ENCODE measurements at places on chromosomes 1 and 21.

GRCh38 chr1:109794319-109795132 is 30.8 kb upstream of the EPS8L3 start:
- no peak for DNase-seq

- DNase-seq = no peak
These were observed 568.4 kb downstream of the PLA2G4A start for GRCh38 chr1:187396929-187397796.

- no peak for DNase-seq
These were observed 9.6 kb downstream of the CCDC185 start for GRCh38 chr1:223402790-223403142.

GRCh38 chr1:29290414-29290985 is 54.2 kb downstream of the PTPRU start:
- no peak for DNase-seq

GRCh38 chr1:90591970-90592356 is 125.1 kb downstream of the BARHL2 start:
- no peak for DNase-seq

GRCh38 chr1:230459465-230459864 is 33.3 kb upstream of the PGBD5 start:
- no peak for DNase-seq

- no peak for DNase-seq
These were observed 618 bp downstream of the CLCC1 start for GRCh38 chr1:108962681-108963051.

DNA sequence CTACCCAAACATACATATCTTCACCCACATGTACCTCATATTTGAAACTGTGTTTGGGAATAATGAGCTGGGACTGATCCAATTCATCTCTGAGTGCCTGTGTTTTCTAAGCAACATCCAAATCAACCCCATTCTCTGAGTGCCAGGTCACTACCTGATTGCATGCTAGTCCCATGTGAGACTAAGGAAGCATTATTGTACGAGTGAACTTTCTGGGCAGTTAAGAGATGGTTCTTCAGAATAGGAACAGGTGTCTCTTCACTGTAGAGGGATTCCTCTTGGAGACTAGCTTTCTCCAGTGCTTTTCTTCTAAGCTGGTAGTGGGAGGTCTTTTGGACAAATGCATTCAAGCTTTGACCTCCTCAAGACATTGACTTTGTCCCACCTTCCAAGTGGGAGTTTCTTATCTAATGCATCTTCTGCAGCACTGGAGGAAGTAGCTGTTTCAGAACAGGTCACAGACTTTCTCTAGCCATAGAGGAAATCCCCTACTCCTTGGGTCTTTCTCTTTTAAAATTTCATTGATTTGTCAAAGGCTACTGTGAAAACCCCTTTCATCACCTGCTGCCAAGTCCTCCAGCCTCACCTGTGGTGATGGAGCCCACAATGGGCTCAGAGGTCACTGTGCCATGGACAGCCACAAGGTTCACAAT is 172.0 kb upstream of the KIAA0040 start:
- no peak for DNase-seq

DNA sequence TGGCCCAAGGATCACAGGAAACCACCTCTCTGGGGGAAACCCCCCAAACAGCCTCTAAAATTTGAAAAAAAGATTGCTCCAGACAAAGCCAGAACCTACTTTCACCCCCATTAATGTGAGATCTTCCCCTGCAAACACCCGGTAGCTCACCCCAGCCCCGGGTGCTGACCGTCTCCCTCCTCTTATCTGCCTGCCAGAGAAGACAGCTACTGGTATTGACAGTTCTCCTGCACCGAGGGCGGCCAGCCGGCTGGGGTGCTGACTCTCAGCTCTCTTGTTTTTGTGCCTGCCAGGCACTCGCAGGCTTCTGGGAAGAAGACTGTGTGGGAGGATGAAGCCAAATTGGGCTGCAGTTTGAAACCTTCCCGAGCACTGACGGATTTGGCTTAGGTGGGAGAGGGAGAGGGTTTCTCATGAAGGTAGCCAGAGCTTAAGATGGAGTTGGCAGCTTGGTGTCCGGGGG is 48.2 kb downstream of the RASSF5 start:
- DNase-seq = no peak

- no peak for DNase-seq
These were observed 24.3 kb upstream of the CITED4 start for GRCh38 chr1:40886318-40887011.

DNA sequence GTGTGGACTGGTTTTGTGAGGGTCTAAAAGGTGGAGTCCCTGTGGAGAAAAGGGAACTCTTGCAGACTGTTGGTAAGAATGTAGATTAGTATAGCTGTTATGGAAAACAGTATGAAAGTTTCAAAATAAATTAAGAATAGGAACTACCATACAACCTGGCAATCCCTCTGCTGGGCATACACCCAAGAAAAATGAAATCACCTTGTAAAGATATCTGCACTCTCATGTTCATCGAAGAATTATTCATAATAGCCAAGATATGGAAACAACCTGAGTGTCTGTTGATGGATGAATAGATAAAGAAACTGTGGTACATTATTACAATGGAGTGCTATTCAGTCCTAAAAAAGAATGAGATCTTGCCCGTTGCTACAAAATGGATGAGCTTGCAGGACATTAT is 109.6 kb downstream of the TBX19 start:
- no peak for DNase-seq

DNA sequence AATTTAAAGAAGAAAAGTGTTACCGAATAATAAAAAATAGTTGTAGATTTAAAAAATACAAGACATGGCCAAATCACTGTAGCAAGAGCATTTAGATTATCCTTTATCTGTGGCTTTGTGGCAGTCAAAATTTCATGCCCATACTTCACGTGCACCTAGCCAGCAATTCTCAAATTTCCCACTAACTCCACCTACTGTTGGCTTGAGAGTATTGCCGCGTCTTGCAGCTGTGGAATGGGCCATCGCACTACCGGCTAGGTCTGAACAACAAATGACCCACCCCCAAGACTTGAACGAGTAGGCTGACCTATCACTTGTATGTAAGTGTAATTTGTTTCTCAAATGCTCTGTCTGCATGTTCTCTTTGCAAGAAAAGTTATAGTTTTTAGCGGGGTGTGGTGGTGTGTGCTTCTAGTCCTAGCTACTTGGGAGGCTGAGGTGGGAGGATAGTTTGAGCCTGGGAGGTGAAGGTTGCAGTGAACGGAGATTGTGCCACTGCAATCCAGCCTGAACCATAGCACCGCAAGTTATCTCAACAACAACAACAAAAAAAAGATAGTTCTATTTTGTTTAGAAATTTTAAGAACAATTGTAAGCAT is 4.1 kb downstream of the KRTAP13-4 start:
- no peak for DNase-seq

DNA sequence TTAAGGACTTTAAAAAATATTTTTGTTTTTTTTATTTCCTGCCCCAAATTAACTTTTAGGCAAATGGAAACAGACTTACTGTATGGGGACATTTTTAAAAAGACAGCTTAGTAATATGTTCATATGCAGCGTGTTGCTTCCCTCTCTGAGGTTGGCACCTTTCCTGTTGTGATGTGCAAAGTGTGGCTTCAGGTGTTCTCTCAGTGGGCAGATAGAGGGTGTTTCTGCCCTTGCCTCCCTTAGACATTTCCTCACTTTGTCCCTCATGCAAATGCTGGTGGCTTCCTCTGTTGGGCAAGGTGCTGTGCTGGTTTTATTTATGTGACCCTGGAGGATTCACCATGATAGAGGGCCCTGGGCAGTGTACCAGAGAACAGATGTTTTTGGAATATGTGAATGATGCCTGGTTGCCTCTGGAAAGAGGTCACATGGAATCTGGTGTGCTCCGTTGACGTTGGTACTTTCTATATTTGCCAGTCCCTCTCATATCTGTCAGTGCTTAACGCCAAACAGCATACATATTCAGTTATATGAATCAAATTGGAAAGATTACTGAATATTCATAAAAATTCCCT is 123.5 kb downstream of the PATJ start:
- no peak for DNase-seq

- no peak for DNase-seq
These were observed 30.7 kb downstream of the SHISAL2A start for GRCh38 chr1:52663716-52664115.

- DNase-seq = no peak
These were observed 654.9 kb upstream of the USP24 start for GRCh38 chr1:55870106-55870505.

DNA sequence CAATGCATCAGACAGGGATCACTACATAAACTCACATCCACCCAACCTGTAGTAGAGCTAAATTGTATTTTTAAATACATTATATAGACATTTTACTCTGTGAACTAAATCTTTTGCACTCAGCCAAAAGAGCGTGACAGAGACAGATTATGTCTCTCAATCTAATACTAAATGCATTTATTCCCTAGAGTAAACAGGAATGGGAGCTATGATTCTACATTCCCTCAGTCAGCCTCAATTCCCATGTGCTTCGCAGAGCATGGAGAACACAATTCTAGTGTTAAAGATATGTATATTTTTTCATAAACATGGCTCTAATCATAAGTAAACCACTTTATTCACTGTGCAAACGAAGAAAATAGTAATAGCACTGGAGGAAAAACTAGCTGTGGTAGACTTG is 16.5 kb downstream of the PIGK start:
- no peak for DNase-seq

DNA sequence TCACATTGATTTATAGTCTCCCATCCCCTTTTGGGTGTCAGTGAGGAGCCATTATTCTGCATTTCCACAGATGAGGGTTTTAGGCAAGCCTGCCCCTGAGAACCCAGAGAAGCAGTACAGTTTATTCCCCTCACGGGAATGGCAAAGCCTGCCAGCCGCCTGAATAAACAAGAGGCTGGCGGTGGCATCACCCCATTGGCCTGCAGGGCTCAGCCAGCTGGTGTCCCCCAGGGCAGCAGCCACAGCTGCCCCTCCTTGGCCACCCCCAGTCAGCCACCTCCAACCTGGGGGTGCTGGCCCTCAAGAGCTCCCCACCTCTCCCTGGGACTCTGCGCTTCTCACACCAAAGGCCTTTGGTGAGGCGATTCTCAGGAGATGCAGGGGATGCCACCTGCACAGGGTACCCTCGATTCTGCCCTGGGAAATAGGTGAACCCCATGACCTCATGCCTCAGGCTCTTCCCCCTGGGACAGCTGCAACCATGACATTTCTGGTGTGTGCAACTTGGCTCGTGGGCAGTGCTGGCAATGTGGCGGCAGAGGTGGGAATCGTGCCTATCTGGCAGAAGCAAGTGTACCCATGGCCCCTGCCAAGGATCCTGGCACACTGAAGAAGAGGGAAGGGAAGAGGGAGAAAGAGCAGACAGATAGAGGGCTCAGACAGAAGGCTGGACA is 14.0 kb downstream of the OLFML2B start:
- no peak for DNase-seq

DNA sequence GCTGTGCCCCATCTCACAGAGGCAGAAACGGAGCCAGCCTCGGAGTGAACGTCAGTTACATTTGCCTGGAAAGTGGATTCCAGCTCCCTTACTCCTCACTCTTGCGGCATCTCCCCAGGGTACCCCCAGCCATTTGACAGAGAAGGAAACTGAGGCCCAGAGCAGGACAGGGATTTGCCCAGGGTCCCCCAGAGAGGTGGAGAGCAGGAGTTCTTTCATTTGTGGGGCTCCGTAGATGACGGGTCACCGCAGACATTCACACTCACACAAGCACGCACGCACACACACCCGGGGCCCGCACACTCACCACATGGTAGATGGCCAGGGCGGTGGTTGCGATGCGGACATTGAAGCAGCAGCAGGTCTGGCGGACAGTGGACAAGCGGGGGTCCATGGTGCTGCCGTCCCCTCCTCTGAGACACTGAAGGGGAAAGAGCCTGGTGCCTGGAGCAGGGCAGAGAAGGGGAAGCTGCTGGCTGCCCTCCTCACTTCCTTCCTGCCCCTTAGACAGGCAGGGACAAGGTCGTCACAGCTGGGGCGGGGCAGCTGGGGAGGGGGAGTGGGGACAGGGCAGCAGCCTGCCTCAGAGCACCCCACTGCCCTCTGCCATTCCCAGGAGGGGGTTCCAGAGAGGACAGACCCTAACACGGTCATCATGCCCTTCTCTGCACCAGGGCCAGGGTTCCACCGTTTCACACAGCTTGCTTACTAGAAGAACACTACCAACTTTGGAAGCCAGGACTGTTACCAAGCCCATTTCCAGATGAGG is at the start of gene LAPTM5:
LAPTM5 (minus strand) TSS at position 423 of the 769 bp plus-strand sequence; CDS start at position 394, 29 bp downstream.
- peak; percentile 84 for DNase-seq

- DNase-seq = no peak
These were observed at the start of gene CCDC17 for GRCh38 chr1:45623972-45624371. Gene CCDC17, minus strand, starts transcription at chr1:45624054. Its CDS starts 145 bp downstream, at chr1:45623909.

- DNase-seq = no peak
These were observed 23.9 kb downstream of the MEF2D start for GRCh38 chr1:156476501-156477298.

DNA sequence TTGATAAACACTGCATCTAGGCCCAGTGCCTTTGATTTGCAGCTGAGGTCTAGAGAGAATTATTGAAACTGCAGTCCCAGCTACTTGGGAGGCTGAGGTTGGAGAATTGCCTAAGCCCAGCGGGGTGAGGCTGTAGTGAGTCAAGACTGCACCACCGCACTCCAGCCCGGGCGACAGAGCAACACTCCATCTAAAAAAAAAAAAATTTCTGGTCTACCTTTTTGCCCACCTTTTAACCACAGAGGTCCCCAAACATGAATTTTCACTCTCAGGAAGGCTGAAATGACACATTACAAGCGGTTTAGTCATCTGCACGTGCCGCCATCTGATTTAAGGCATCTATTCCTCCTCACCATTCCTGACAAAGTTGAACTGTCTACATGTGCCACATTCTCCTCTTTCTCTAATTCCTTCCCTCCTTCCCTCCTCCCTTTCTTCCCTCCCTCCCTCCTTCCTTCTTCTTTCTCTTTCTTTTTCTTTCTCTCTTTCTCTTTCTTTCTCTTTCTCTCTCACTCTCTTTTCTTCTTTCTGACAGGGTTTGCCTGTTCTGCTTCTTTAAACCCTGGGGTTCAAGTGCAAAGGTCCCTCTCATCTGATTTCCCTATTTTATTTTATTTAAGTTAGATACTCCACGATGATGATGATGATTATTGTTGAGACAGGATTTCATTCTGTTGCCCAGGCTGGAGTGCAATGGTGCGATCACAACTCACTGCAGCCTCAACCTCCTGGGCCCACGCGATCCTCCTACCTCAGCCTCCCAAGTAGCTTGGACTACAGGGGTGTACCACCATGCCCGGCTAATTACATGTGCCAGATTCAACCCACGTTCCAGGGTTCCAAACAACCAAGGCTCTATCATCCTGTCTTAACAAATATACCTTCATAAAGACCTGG is 3.0 kb upstream of the SOD1 start:
- DNase-seq = no peak

- DNase-seq = no peak
These were observed 168.1 kb downstream of the AMY1C start for GRCh38 chr1:103917795-103918194.

- DNase-seq = no peak
These were observed 25.8 kb upstream of the KLHDC8A start for GRCh38 chr1:205382561-205382960.

Measured in bone marrow (tissue), 2 donors.